Mucosa of descending colon (tissue), 3 donors: ENCODE measurements at places on chromosomes 11 and 22. TPM values are rescaled to one million over a fixed set of nuclear protein-coding genes. Genes with fewer than 3 reads are reported as not detected.
A peak's percentile ranks its signal among the peaks of the same experiment; 100 is the strongest.

The MFRP gene
- total RNA-seq = not detected

The LDHAL6A gene
- not detected for total RNA-seq

The SCGB1C1 gene
- total RNA-seq = not detected

The OR52H1 gene
- total RNA-seq = 0.39 TPM

The C1QTNF5 gene
- total RNA-seq = 13.9 TPM

The ART1 gene
- not detected for total RNA-seq

The OR8D2 gene
- not detected for total RNA-seq

The LMNTD2 gene
- 19.1 TPM for total RNA-seq

The PYGM gene
- 2.0 TPM for total RNA-seq

The CDC45 gene
- total RNA-seq = 2.8 TPM

The PITPNB gene
- 42.5 TPM for total RNA-seq

DNA sequence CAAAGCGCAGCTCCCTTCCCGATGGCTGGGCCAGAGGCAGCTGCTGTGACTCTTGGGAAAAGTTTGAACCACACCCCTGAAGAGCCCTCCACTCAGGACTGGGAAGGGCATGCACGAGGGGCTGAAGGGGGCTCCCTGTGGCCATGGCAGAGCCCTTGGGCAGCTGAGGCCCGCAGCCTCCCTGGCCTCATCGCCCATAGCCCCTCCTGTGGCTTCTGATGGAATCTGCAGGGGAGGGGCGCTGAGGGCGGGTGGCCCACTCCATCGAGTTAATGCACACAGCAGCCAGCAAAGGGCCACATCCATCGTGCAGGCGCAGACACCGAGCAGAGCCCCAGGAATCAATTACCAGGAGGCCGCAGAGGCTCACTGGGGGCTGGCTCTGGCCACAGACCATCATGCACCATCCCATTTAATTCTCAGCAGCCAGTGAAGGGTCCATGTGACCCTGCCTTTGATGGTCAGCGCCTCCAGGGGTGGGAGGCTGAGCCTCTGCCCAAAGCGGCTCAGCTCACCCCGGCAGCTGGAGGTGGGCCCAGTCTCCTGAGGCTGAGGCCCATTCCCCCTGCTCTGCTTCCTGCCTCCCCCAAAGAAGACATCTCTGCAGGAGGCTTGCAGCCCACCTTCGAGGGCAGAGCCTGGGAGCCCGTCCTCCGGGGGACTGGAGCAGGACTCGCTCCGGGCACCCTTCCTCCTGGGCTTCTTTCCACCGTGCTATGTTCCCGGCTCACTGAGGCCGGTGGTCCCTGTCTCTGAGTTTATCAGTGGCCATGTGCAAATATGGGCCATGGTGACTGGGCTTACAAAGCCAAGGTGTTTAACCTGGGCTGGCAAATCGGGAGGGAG, 1410.2 kb downstream of the BRD1 start:
- DNase-seq = no peak

GRCh38 chr11:18191376-18191775, 18.7 kb downstream of the MRGPRX4 start:
- no peak for DNase-seq

- DNase-seq = peak; percentile 64
Measured at GRCh38 chr11:725624-726202, 19.7 kb downstream of the EPS8L2 start.

DNA sequence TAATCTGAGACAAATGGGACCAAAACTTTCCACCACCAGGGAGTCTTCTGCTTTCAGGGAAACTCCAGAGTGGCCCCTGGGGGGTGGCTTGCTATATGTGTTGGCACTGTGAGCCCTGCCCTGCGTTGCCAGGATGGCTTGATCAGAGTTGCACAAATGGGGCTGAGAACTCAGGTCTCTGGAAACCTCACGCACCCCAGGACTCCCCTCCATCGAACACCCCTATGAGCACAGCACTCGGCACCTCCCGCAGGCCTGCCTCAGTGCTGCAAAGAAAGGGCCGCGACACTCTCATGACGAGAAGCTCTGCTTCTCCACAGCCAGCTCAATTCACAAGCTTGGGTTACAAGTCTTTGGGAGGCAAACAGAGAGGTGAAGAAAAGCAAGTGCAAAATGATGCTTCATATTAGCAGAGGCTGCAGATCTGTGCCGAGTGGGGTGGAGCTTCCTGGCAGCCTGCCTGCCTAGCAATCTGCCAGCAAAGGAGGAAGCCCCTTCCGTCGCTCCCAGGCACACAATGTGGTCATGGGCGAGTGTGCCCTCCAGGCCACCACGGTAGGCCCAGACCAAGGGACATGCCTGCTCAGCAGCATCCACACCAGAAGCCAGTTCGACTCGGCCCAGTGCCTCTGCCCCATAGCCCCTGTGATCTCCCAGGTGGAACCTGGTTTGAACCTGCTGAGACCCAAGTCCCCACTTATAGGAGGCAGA, 55.7 kb downstream of the MYH9 start:
- peak; percentile 73 for DNase-seq

DNA sequence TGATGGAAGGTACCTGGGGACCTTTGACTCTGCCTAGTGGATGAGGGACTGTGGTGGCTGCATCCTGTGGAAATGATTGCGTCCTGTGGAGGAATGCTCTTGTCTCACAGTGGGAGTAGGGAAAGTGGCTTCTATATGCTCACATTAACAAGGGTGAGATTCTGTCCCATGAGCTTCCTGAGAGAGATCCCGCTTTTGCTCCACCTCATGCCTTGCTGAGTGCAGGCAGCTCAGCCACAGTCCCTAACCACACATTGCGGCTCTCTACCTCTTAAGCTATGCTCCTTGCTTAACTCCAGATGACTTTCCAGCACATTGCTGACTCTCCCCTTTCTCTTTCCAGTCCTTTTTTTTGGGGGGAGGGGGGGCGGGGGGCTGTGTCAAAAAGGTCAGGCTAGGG, 45.0 kb downstream of the TEAD1 start:
- DNase-seq = no peak

GRCh38 chr22:29152045-29152953, 53.4 kb upstream of the EMID1 start:
- peak; percentile 34 for DNase-seq

GRCh38 chr11:128603003-128603696, 15.8 kb upstream of the ETS1 start:
- no peak for DNase-seq

GRCh38 chr11:13761716-13762115, 93.2 kb downstream of the FAR1 start:
- no peak for DNase-seq

DNA sequence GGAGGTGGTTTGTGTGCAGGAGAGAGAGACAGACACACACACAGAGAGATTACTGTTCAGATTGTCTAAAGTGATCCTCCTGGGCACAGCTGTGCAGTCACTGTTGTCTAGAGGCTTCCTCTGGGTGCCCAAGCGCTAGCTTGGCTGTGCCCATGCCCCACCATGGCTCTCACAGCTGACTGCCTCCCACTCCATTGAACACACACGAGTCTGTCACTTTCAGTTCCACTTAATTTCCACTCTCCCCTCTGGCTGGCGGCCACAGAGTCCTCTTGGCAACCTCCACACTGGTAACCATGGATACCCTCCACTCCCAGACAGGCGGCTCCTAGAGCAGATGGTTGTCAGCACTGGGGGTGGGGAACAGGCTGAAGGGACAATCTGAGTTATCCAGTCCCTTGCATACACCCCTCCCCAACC, 29.1 kb downstream of the MAP6 start:
- peak; percentile 59 for DNase-seq

- DNase-seq = no peak
Measured at GRCh38 chr22:21702700-21703683, 32.6 kb downstream of the YPEL1 start.

- peak; percentile 35 for DNase-seq
Measured at GRCh38 chr11:33869481-33870422, 22.1 kb downstream of the LMO2 start.

- no peak for DNase-seq
Measured at GRCh38 chr11:64153812-64154211, 12.1 kb downstream of the MACROD1 start.

- DNase-seq = no peak
Measured at GRCh38 chr11:26348776-26349175, 16.8 kb downstream of the ANO3 start.

- DNase-seq = no peak
Measured at GRCh38 chr11:69372589-69373250, 78.8 kb downstream of the MYEOV start.

DNA sequence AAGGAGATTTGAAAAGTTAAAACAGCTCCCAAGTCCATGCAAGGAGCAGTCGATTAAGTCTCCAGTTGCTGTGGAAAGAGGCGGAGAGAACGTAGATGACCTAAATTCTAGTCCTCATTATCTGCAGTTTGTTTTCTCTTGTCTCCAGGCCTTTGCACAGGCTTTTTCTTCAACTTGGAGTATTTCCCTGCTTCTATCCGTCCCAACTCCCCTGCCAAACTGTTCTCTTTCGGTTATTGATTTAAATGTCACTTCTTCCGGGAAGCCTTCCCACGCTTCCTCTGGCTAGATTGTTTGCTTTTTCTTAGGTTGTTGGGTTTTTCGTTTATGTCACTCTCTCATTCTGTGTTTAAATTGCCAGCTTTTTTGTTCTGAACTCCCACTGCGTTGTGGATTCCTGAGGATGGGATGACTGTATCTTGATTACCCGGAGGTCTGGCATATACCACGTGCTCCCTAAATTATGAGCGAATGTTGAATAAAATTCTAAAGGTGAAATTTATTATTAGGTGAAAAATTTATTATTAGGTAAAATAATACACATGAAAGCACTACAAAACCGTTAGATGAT, 463 bp downstream of the TMEM126B start:
- peak; percentile 33 for DNase-seq

DNA sequence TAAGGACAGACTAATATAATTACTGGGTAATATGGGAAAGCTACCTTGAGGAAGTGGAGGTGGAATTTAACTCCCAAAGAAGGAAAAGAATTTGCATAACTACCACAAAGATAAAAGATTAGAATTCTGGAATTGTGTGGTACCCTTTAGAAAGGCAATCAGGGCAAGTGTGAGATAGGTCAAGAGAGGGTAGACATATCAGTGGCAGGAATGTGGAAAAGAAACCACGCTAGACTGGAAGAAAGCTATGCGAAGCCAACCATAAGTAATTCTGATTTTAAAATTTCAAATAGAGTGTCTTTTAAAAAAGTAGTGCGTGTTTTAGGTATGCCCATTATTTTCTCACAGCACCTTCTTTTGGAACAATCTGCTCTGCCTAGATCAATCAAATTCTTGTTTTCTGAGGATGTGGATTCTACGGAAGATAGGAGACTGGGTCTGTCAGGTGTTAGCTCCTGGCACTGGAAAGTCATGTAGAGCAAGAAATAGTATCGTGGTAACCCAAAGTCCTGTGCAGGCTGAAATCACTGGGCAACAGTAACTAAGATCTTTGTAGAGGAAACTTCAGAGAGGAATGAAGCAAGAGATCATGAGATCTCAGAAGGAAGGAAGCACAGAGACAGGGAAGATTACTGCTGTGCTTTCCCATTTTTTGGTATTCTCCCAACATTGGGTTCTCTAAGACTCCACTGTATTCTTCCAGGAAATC, 111.3 kb upstream of the MTMR2 start:
- no peak for DNase-seq

- DNase-seq = no peak
Measured at GRCh38 chr11:125281831-125282595, 117.5 kb downstream of the PKNOX2 start.

DNA sequence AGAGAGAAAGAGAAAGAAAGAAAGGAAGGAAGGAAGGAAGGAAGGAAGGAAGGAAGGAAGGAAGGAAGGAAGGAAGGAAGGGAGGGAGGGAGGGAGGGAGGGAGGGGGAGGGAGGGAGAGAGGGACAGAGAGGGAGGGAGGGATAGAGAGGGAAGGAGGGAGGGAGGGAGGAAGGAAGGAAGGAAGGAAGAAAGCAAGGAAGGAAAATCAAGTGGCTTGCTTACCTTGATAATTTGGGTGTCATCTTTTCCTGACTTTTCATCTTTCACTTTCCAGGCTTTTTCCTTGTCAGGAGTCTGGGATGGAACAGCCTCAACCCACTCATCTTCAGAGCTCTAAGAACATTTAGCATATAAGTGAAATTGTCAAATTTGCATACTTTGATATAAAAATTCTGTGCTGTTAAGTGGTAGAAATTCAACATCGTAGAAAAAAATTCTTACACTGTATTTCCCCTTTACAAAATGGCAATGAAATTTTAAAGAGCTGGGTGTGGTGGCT, 14.9 kb downstream of the CWF19L2 start:
- no peak for DNase-seq

GRCh38 chr11:73252577-73253191, 19.5 kb upstream of the P2RY6 start:
- no peak for DNase-seq

GRCh38 chr11:126793596-126793995, 207.0 kb downstream of the KIRREL3 start:
- DNase-seq = no peak

- peak; percentile 36 for DNase-seq
Measured at GRCh38 chr22:38570779-38571364, 889 bp upstream of the DMC1 start.
